ENCODE measurements at places on chromosomes 6 and 20.

DNA sequence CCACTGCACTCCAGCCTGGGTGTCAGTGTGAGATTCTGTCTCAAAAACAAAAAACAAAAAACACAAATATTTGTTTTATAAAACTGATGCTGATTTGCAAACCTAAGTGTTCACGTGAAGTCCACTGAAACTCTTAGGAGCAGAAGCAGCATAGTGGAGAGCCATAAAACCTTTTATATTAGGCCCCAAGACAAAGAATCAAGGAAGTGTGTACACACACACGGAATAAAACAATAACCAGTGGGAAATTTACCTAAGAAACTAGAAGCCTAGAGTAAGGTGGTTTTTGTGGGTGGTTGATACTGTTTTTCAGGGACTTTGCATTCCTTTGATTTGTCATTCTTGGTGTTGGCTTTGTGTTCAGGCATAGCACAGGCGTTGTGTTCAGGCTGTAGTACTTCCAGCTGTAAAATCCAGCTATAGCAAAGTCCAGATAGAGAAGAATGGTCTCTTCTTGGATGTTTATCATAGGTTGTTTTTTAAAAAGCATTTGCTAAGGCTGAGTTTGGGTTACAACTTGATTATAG is 61.3 kb downstream of the ATRN start:
- no peak for DNase-seq
- H3K27ac ChIP-seq, result no peak overlapping the region
- no peaks in the 10 kb centered on the region for H3K27me3 ChIP-seq
- no peaks in the 10 kb centered on the region for H3K36me3 ChIP-seq

GRCh38 chr20:21767739-21768223 is 62.3 kb downstream of the PAX1 start:
- H3K4me3 ChIP-seq, result no peak overlapping the region
- H3K4me1 ChIP-seq, result no peaks in the 10 kb centered on the region
- no peaks in the 10 kb centered on the region for H3K27me3 ChIP-seq
- no peak overlapping the region for H3K27ac ChIP-seq
- peak; percentile 52 for DNase-seq

DNA sequence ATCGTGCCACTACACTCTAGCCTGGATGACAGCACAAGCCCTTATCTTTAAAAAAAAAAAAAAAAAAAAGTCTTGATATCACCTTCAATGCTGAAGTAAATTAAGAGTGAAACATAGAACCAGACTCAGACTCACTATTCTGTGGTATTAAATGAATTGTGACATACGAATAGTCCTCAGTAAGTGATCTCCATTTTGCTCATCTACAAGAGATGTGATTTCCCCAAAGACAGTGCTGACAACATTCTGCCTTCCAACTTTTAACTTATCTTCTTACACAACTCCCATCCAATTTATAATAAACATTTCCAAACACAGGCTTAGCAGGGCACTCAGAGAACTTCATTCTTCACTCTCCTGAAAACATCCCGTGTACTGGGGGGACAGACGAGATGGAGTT is 8.0 kb downstream of the ZBTB24 start:
- H3K36me3 ChIP-seq, result peaks cover 37% of the 10 kb centered on the region
- H3K27me3 ChIP-seq, result no peaks in the 10 kb centered on the region
- no peak overlapping the region for H3K4me3 ChIP-seq
- peaks cover 2% of the 10 kb centered on the region for H3K4me1 ChIP-seq
- H3K27ac ChIP-seq, result no peak overlapping the region

- H3K4me1 ChIP-seq, result peaks cover 12% of the 10 kb centered on the region
- H3K4me3 ChIP-seq, result no peak overlapping the region
- no peak for DNase-seq
- H3K27me3 ChIP-seq, result no peaks in the 10 kb centered on the region
Observed at GRCh38 chr6:15326067-15326614, 80.3 kb downstream of the JARID2 start.

GRCh38 chr20:40639676-40640355 is 49.2 kb downstream of the MAFB start:
- no peaks in the 10 kb centered on the region for H3K27me3 ChIP-seq
- H3K36me3 ChIP-seq, result no peaks in the 10 kb centered on the region
- H3K4me1 ChIP-seq, result no peaks in the 10 kb centered on the region

- no peaks in the 10 kb centered on the region for H3K36me3 ChIP-seq
- no peaks in the 10 kb centered on the region for H3K4me1 ChIP-seq
- DNase-seq, result no peak
- H3K4me3 ChIP-seq, result no peak overlapping the region
- no peaks in the 10 kb centered on the region for H3K27me3 ChIP-seq
Observed at GRCh38 chr6:37357288-37357687, 3.5 kb downstream of the RNF8 start.

DNA sequence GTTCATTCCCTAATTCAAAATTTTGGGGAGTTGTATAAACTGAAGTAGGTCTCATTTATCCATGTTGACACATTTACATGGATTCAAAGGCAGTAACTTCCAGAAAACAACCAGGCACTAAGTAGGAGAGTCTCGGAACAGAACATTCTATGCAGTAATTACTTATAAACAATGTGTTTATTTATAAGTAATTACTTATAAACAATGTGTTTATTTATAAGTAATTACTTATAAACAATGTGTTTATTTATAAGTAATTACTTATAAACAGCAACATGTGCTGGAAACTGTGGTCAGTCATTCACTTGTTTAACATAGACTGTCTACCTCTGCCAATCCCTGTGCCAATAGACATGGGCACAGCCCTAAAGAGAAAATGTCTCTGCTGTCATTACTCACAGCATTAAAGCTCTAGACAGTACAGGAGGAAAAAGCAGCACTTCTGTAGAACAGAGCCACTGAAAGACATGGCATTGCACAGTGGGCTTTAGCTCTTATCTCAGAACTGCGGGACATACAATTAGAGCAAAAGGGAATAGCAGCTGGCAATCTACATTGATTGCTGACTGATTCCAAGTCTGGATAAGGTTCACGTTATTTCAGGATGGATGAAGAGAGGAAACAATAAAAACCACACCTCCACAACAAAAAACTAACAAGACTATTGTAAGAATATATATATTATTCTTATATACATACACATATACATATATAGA is 188.2 kb downstream of the WDR27 start:
- H3K27me3 ChIP-seq, result no peaks in the 10 kb centered on the region
- no peaks in the 10 kb centered on the region for H3K36me3 ChIP-seq
- no peak overlapping the region for H3K27ac ChIP-seq

DNA sequence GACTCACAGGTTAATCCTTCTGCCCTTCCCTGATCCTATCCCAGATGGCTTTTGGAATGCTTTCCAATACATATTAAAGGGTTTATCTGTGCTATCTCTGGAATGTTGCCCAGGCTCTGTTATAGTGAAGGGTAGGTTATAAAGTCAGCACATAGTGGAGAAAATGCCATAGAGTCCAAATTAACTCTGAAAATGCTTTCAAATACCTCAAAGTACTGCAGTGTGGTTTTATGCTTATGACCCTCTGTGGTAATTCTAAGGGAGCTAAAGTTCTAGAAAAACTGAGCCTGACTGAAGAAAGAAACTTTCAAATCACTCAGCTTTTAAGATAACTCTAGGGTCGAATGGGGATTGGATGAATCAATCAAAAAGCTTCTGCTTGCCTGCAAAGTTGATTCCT is 159.8 kb downstream of the PLCB1 start:
- no peaks in the 10 kb centered on the region for H3K4me1 ChIP-seq
- H3K4me3 ChIP-seq, result no peak overlapping the region
- no peak for DNase-seq
- H3K36me3 ChIP-seq, result no peaks in the 10 kb centered on the region
- no peak overlapping the region for H3K27ac ChIP-seq

DNA sequence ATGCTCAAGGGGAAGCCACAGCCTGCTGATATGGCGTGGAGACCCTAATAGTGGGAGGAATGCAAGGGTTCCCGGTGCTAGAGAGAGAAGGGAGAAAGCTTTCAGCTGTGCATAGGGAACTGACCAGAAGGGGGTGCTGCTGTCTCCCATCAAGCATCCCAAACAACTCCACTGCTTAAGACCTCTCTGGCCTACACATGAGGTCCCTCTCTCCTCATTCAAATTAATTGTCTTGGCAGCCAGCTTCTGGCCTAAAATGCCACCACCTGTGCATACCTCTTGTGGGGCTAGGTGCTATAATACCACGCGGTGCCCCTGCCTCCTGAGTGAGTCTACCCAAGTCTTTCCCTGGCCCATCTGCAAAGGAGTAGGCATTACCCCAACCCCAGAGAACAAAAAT is 14.5 kb downstream of the ADISSP start:
- no peak overlapping the region for H3K4me3 ChIP-seq
- H3K27ac ChIP-seq, result no peak overlapping the region
- H3K4me1 ChIP-seq, result peaks cover 10% of the 10 kb centered on the region

- H3K4me1 ChIP-seq, result no peaks in the 10 kb centered on the region
- no peaks in the 10 kb centered on the region for H3K36me3 ChIP-seq
- H3K4me3 ChIP-seq, result no peak overlapping the region
- H3K27me3 ChIP-seq, result no peaks in the 10 kb centered on the region
- DNase-seq, result no peak
Observed at GRCh38 chr6:80472271-80472670, 365.8 kb downstream of the BCKDHB start.

DNA sequence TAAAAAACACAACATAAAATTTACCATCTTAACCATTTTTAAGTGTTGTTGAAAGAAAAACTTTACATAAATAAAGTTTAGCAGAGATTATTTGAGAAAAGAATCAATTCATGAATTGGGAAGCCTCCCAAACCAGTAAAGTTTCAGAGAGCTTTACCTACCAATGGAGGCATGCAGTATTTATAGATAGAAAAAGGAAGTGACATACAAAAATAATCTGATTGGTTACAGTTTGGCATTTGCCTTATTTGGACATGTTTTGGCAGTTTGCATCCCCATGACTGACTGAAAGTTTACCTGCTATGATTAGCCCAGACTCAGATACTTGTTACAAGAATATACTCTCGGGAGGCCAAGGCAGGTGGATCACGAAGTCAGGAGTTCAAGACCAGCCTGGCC is 3.7 kb upstream of the CMTR1 start:
- DNase-seq, result no peak
- 0 out of 2 replicates have a peak, but pooled peaks cover 2% of the 10 kb centered on the region for H3K4me1 ChIP-seq
- no peak overlapping the region for H3K27ac ChIP-seq
- H3K27me3 ChIP-seq, result no peaks in the 10 kb centered on the region
- no peaks in the 10 kb centered on the region for H3K36me3 ChIP-seq

GRCh38 chr20:63536997-63537524 is at the start of gene PTK6:
TSS of gene PTK6 (minus strand) at chr20:63537376. CDS start at chr20:63537314, 62 bp downstream.
- H3K27me3 ChIP-seq, result no peaks in the 10 kb centered on the region
- H3K36me3 ChIP-seq, result no peaks in the 10 kb centered on the region
- H3K27ac ChIP-seq, result no peak within 1 kb of the TSS
- no peak for DNase-seq
- H3K4me3 ChIP-seq, result peak within 1 kb of the TSS; percentile 28

GRCh38 chr6:52527436-52527835 is 49.4 kb downstream of the TRAM2 start:
- H3K4me1 ChIP-seq, result no peaks in the 10 kb centered on the region
- no peak overlapping the region for H3K27ac ChIP-seq
- no peak for DNase-seq

- no peaks in the 10 kb centered on the region for H3K27me3 ChIP-seq
- no peak overlapping the region for H3K4me3 ChIP-seq
- no peaks in the 10 kb centered on the region for H3K36me3 ChIP-seq
Observed at GRCh38 chr6:56043076-56043475, 167.7 kb upstream of the BMP5 start.

DNA sequence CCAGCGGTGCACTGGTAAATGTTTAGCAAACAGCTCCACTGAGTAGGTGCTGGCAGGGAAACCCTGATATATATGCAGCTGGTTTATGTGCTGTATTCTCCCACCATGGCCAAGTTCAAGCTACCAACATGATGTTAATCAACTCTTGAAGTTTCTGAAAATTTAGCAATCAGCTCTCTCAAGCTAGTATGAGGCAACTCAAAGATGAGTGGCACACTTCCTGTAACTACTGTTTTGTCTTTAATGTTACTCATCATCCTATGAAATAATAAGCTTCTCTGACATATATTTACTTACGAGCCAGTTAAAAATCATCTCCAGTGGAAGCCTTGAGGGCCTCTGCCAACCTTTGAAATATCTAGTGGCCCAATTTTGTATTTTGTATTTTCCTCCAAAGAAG is 54.7 kb downstream of the TRMT6 start:
- no peaks in the 10 kb centered on the region for H3K36me3 ChIP-seq
- H3K4me1 ChIP-seq, result no peaks in the 10 kb centered on the region
- no peaks in the 10 kb centered on the region for H3K27me3 ChIP-seq
- no peak for DNase-seq
- no peak overlapping the region for H3K27ac ChIP-seq

GRCh38 chr6:157538168-157538567 is 157.2 kb downstream of the ZDHHC14 start:
- H3K4me1 ChIP-seq, result peaks cover 8% of the 10 kb centered on the region
- H3K27ac ChIP-seq, result no peak overlapping the region
- no peak overlapping the region for H3K4me3 ChIP-seq
- H3K36me3 ChIP-seq, result no peaks in the 10 kb centered on the region
